Femur (tissue), 1 donor: ENCODE measurements at places on chromosomes 2 and 18.

GRCh38 chr2:19041434-19042041 is 316.9 kb downstream of the OSR1 start:
- DNase-seq, result no peak

DNA sequence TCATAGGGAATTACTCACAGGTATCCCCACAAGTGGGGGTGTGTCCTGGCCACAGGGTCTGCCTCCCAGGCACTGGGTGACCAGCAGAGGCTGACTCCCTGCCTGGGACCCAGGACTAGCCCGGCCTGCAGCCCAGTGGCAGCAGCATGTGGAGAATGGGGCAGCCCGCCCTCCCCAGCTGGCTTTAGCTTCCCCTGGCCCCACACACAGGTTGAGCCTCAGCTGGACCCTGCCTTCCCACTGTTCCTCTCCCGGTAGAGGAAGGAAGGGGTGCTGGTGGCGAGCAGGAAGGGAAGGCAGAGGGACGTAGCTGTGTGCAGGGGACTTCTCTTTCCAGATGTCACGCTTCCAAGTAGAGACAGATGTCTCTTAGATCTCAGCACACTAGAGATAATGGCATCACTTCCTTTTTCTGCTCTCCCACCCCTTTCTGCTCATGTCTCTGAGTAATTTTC is 51.4 kb downstream of the EMILIN2 start:
- DNase-seq, result peak; percentile 68

- no peak for DNase-seq
Measured at GRCh38 chr2:188787021-188787657, 187.0 kb upstream of the COL3A1 start.

DNA sequence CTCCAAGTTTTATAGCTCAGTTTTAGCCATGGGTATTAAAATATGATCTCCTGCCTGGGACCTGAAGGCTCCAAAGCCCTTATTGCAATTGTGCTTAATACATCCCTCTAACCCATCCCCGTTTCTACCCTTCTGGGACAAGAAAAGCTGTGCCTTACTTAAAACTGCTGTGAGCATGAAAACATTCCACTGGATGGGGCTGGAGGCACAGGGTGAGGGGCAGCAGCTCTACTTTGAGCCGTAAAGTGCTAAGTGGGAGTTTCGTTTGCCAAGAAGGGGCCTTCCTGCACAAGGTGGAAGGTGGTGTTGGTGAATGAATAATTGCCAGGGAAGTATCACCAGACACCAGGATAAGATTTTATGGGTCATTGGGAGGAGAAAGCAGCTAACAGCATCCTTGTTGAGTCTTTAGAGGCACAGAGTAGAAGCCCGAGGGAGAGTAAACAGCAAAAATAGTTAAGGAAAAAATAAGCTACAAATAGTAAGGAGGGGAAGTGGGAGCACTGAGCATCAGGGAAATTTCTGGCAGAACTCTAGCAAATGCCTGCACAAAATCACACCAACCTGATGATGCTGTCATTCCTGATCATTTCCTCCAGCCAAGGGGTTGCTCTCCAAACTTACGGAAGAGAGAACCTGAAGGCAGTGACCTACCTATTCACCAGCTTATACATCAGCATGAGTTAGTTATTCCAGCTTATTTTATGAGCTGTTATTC is 218.4 kb downstream of the MREG start:
- no peak for DNase-seq

DNA sequence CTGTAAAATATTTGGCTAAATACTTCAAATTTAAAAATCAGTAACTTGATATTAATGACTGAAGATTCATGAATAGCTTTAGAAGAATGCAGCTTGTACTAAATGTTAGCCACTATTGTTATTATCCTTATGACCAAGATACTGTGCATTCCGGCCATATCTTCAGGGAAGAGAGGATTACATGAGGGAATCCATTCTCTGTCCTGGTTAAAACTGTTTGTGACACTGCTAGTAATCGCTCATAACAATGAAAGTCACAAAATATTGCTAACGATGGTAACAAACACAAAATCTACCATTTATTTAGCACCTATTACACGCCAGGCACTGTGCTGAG is 217.7 kb downstream of the PRKCE start:
- no peak for DNase-seq

DNA sequence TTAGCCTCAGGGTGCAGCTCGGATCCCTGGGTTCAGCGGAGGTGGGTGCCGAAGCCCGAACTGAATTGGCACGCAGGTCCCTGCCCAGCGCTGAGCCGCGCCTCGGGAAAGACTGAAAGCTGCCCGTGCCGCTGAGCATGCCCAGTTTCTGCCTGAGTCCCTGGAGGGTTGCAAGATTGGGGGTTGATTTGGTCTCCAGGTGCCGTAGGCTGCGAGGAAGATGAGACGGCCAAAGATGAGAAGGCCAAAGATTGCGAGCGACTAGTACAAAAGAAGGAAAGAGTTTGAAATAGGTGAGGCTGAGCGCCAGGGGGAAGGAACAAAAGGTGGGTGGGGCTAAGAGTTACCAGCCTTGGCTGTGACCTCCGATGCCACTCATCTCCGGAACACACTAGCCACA is 852 bp upstream of the KCNH7 start:
- no peak for DNase-seq

DNA sequence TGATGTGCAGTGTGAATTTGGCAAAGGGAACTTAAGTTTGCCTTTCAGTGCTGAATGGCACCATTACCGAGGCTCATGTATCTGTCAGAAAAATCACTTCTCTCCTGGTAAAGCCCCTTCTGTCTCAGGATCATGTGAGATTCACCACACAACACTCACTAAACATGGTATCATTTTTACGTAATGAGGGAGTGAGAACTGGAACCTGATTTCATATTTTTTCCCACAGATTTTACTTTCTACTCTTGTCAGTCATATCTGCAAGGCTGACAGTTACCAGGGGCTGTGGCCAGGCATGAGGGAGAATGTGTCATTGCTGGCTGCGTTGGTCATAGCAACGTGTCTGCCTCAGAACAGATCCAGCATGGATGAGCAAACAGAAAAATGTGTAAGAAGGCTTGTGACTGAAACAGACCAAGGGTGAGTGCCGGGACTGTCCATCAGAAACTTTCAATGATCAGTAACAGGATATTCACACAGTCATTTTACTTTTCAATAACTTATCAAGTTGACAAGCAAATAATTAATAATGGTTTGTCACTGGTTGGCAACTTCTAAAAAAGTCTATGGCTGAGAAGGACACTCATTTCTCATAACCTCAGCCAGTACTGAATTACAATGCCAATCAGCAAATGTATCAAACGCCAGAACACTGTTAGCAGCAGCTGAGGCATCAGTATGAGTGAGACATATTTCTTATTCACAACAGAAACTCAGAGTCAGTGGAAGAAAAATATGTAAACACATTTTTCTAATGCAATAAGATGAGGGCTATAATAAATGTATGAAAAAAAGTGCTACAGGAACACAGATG is 100.5 kb downstream of the CDC42EP3 start:
- DNase-seq, result peak; percentile 32

DNA sequence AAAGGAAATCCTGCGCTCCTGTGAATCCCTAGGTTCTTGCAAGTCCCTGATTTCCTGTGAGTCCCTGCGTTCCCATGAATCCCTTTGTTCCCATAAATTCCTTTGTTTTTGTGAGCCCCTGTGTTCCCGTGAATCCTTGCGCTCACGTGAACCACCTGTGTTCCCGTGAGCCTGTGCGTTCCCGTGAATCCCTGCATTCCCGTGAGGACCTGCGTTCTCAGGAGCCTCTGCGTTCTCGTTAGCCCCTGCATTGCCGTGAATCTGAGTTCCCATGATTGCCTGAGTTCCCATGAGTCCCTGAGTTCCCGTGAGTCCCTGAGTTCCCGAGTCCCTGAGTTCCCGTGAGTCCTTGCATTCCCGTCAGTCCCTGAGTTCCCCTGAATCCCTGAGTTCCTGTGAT is 71.5 kb downstream of the SNTG2 start:
- no peak for DNase-seq

- no peak for DNase-seq
Measured at GRCh38 chr2:222142027-222142426, 156.8 kb downstream of the PAX3 start.

GRCh38 chr18:73662421-73662820 is 485.2 kb downstream of the FBXO15 start:
- DNase-seq, result no peak

DNA sequence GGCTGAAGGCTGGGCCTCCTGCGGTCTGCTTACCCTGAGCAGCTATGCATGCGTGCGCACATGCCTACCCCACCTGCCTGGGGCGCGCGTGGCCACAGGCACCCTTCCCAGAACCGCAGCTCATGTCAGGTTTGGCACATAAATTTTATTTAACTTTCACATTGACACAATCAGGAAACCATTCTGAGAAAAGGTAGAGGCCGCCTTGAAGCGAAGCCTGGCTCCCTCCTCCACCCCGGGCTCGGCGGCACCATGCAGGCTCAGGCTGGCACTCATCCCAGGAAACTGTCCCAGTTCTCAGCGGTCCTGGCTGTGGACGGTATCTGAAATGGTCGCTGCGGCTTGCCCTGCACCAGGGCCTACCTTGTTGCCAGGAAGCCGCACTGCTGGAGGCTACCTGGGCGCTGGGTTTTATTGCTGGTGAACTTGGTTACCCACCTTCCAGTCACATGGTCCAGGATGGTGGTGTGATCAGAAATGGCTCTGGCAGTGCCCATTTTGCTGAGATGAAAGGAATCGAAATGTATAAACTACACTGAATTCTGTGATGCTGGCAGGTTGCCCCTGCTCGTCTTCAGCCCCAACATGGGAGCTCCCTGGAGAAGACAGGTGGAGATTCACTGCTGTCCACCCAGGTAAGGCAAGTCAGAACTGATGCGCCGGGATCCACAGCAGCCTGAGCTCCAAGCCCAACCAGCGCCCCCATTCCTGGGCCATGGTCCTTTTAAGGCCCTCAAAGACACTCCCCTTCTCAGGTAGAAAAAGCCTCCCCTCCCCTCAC is 25.5 kb downstream of the CHST10 start:
- DNase-seq, result no peak

DNA sequence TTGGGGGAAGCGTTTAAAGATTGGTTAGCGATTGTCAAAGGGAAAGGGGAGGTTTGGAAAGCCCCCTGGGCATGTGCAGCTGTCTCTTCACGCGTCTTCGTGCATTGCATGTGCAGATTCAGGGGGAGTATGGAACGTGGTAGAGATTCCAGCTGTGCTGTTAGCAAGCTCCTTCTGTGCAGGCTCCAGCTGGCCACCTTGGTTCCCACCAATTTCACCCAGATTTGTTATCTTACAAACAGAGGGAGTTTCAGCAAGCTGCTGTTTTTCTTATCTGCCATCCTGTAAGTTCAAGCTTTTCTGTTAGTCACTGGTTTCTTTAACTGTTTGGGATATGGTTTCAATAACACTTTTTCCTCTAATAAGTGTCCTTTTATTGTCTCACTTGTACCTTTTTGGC is 30.4 kb downstream of the FARP2 start:
- DNase-seq, result no peak

- DNase-seq, result no peak
Measured at GRCh38 chr18:46140173-46140572, 36.0 kb downstream of the HAUS1 start.

DNA sequence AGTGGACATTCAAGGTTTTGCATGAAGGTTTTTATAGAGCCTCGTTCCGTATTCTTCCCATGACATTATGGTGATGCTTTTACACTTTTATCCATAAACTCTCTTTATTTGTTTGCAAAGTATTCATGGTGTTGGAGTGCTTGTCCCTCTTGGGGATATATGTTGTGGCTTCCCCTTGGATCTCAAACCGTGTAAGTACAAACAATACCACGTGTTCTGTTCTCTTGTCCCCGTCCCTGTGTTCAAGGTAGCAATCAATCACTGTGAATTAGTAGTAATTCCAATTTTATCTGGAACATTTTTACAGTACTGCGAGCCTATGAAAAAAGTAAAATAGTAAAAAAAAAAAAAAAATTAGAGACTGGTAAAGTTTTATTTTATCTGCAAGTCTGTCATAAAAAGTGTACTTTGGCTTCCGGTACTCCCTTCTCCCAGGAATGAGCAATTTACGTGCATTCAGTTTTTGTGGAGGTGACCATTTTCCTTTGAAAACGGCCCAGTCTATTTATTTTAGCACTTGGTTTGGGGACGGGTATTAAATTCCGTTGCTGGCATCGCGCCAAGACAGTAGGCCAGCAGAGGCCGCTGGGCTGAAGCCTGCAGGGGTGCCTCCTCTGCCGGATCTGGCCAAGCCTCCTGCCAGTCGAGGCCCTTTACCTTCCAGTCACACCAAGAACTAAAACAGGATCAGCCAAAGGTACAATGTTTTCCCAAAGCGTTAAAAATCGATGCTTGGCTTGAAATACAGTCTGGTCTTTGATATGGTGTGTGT is 175.7 kb downstream of the SOCS6 start:
- DNase-seq, result peak; percentile 74

GRCh38 chr2:218569661-218570500 is 1.2 kb downstream of the CNOT9 start:
- DNase-seq, result peak; percentile 39

- no peak for DNase-seq
Measured at GRCh38 chr2:44731505-44731904, 210.0 kb upstream of the SIX3 start.

GRCh38 chr18:37846996-37847395 is 281.4 kb upstream of the CELF4 start:
- no peak for DNase-seq

DNA sequence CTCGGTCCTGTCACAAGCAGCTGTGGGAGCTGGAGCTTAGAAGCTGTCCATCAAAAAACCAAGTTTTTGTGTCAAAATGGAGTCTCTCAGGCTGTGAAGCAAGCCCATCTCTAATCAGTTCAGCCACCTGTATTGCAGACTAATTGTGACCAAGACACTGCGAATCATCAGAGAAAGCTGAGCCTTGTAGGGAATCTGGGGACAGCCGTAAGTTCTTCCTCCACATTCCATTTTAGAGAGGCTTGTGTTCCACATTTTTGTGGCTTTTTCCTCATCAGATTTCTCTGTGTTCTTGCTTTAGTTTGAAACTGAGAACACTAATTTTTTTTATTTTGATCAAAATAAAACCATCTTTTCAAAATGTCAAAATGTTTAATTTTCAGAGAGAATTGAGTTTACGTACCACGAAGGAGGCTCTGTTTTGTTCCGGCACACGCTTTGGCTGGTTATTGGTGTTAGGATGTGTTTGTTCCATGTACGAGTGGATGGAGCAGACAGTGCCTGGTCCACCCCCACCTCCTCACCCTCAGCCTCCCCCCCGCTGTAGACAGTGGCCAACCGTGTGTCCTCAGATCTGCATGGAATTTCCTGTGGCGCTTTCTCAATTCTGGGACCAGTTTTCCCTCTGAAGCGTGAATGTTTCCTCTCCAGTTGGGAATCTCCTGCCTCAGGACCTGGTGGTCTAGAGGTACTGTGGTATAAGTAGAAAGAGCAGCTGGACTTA is 140.8 kb downstream of the AGAP1 start:
- DNase-seq, result no peak

GRCh38 chr18:34772887-34773286 is 62.8 kb downstream of the DTNA start:
- no peak for DNase-seq

DNA sequence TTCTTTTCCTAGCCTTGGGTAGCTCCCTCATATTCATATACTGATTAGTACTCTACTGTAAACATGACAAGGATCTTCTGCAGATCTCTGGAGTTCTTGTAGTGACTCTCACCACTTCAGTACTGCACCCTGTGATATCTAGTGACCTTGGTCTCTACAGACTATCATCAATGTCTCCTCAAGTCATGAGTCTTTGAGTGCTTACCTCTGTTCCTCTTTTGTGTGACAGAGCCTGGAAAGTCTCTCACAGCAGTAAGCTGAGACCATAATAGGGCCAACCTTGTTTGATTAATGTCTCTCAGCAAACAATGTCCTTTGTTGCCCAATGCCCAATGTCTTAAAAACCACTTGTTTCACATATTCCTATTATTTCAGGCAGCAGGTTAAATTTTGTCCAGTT is 34.2 kb upstream of the BAZ2B start:
- DNase-seq, result no peak

GRCh38 chr2:226782092-226782713 is 17.4 kb downstream of the IRS1 start:
- no peak for DNase-seq
